Activated gamma-delta T cell treated with Interleukin-2 at 50 U/mL for 16 hours (primary cell): ENCODE measurements at places on chromosomes 2 and 18.

- no peak for DNase-seq
These were observed 1.4 kb downstream of the FAM171B start for GRCh38 chr2:186695081-186695756.

DNA sequence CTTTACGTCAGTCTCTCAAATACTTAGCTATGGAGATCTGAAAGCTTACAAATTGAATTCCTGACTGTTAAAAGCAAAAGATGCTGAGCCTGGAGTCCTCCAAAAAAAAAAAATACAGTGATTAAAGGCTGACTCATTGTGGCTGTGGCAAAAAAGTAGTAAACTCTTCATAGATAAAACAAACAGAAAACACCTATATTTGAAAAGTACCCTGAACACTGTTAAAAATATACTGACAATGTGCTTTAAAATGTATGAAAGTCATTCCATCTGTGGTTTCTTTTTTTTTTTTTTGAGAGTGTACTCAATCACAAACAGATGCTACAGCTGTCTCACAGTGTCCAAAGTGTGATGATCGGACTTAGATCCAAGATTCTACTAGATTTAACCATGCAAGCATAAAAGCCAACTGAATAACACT, 267.6 kb upstream of the CYP26B1 start:
- DNase-seq = no peak

DNA sequence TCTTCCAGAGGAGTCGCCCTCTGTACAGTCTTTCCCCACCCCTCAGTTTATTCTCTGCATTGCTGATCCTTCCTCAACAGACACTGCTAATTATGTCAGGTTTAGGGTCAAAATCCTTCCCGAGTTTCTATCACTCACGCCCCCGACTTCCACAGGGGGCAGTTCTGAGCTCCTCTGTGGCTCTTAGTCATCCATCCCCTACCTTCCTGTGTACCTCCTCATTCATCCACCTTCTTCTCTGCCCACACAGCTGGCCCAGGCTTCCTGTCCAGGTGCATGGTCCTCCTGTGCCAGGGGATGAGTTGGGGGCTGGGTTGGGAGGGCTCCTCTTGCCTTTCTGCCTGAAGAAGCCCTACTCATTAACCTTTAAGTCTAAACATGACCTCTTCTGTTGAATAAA, 202.9 kb downstream of the ARL4C start:
- DNase-seq = no peak

GRCh38 chr2:127535422-127535901, at the start of gene MYO7B:
TSS of gene MYO7B (plus strand) at chr2:127535683. CDS start at chr2:127559723, 24,040 bp downstream.
- DNase-seq = no peak

- DNase-seq = no peak
These were observed 14.8 kb upstream of the STEAP3 start for GRCh38 chr2:119208791-119209203.

GRCh38 chr18:30510882-30511281, 531.7 kb downstream of the DSC3 start:
- no peak for DNase-seq

GRCh38 chr18:59446012-59446411, 86.9 kb upstream of the LMAN1 start:
- DNase-seq = no peak

GRCh38 chr2:16459606-16460005, 206.0 kb downstream of the CYRIA start:
- no peak for DNase-seq

DNA sequence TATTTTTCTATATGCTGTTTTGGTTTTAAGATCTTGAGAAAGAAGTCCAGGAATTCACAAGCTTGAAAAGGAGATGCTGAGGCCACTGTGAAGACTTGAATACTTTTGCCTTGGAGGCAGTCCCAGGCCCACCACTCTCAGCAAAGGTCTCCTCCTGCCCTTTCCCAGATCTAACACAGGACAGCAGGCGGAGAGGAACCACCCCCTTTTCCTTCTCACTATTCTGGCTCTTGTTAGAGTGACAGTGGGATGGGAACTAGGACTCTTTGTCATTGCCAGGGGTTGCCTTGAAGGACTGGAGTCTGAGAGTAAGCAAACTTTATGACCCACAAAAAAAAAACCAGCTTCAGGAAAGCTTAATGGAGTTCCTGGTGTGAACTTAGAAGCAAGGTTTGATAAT, 54.7 kb downstream of the E2F6 start:
- no peak for DNase-seq

DNA sequence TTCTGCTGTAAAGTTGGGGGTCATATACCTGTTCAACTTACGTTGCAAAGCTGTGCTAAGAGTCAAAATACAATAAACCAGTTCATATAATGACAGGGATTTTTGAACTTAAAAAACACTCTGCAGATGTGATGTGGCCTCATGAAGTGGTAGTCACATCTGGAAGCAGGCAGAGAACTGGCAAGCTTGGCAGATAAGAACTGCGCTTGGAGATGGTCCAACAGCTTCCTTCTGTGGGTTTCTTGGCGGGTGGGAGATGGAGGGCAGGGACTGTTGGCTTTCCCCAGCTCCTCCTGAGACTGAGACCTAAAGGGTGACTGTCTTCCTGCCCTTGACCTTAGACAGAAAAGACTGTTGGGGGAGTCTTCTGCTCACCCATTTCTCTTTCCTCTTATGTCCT, 140.4 kb downstream of the CTIF start:
- no peak for DNase-seq

- DNase-seq = no peak
These were observed 354.1 kb downstream of the DLGAP1 start for GRCh38 chr18:4101009-4101408.

DNA sequence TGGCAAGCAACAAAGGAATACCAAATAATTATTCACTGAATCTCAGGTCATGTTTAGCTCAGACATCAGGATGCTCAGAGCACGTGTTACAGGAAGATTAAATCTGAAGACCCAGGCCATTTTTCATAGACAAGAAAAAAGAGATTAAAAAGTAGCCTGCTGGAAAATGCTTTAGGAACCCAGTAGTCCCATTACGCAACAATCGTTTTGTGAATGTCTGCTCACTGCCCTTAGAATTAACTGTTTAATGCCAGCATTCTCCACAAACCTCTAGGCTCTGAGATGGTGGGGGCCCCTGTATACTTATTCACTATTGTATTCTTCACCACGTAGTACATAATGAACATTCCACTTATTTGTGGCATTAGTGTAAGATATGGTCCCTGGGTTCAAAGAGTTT, 154.6 kb upstream of the NYAP2 start:
- DNase-seq = no peak

GRCh38 chr2:142981756-142982155, 104.3 kb downstream of the KYNU start:
- no peak for DNase-seq

DNA sequence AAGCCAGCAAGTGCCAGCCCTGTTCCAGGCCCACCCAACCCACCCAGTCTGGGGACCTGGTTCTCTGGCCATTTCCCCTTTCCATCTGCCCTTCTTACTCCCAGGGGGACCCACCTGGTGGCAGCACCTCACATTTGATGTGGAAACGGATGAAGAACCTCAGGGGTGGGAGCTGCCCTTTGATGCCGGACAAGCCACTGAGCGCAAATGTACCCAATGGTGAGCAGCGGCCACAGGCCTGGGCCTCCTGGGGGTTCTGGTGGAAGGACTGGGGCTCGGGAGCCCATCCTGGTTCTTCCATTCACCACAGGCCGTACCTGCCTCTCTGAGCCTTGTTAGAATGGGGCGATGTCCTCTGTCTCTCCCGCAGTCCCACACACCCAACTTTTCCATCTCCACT, 84.7 kb downstream of the EPAS1 start:
- no peak for DNase-seq

DNA sequence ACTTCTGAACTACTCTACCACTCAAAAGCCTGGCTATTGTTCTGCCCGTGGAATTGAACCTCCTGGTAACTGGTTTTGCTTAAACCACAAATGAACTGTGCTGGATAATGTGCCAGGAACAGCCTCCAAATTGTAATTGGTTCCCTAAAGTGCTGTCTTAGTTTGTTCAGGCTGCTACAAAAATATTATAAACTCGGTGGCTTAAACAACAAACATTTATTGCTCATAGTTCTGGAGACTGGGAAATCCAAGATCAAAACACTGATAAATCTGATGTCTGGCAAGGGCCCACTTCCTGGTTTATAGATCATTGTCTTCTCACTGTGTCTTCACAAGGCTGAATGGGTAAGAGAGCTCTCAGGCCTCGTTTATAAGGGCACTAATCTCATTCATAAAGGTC, 149.2 kb upstream of the NCKAP5 start:
- DNase-seq = no peak

DNA sequence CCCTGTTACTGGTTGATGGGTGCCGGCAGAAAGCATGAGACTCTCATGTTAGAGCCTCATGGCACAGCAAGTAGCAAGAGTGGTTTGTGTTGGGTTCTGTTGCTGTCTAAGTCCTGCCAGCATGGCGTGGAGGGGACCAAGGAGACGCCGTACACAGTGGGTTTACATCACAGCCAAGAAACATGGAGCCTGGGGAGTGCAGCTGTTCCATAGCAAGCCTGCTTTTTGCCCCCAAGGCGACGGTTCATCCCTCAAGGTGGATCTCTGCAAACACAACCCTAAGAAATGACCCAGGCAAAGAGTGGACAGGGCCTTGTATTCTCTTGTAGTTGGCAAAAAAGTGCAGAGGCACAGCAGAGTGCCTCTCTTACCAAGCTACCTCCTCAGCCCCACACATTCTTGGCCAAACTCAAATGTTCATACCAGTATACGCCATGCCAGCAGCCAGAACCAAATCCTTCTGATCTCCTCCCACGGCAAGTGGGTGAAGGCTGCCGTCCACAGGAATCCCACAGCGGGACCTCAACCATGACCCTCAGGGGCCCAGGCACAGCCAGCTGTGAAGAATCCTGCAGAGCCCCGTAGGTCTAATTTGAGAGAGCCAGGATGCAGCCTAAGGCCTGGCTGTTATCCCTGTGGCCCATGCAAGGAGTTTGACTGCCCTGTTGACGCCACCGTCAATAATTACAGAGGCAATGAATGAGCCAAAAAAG, 19.0 kb downstream of the SNED1 start:
- no peak for DNase-seq

DNA sequence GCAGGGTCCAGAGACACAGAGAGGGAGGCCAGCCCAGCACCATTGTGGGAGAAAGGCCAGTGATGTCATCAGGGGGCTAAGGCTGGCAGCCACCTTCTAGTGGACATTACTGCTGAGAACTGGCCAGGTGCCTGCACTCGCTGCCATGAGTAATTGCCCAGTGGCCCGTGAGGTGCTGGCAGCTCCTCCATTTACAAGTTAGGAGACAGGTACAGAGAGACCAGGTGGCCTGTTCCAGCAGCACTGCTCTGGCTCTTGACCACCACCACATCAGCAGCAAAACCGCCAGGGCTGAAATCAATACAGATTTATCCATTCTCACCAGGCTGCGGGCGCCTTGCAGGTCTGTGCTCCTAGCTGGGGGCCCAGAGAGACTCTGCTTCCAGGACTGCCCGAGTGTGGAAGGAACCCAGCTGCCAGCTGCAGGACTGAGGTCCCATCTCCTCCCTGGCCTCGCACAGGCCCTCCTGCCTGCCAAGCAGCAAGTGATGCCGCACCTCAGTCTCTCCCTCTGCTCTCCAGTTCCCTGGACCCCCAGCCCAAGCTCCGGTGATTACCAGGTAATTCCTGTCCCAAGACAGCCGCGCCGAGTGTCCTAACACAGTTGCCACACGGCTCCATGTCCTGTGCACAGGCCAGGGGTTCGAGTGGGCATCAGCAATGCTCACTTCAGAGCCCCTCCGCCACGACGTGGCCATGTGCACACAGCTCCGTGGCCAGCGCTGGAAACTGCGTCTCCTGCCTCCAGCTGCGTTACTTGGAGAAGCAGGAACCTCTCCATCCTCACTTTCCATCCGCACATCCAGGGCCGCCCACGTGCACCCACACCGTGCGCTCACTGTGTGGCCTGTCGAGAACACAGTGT, 101.0 kb upstream of the CTDP1 start:
- DNase-seq = no peak

DNA sequence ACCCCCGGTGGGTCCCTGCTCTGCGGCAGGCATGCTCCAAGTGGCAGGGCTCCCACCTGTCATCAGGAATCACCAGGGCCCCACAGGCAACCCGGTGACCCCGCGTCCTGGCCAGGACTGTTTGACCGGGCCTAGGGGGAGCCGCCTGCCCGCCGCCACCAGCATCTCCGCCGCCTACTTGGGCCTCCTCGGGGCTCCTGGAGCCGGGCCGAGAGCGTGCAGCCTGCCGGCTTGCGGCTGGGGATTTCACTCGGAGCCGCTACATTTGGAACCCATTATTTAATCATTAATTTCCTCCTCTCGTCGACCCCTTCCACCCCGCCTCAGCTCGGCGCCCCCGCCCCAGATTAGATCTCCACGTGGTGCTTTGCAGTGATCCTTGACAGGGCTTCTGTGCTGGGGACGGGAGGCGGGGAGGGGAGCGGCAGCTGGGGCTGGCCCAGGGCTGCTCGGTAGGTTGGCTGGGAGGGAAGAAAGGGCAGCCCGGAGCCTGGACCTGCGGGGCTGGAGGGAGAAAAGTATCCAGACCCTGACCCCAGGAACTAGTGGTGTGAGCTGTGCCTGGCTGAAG, 295.4 kb downstream of the CYP26B1 start:
- no peak for DNase-seq

GRCh38 chr2:235605312-235606003, 111.6 kb downstream of the AGAP1 start:
- no peak for DNase-seq

DNA sequence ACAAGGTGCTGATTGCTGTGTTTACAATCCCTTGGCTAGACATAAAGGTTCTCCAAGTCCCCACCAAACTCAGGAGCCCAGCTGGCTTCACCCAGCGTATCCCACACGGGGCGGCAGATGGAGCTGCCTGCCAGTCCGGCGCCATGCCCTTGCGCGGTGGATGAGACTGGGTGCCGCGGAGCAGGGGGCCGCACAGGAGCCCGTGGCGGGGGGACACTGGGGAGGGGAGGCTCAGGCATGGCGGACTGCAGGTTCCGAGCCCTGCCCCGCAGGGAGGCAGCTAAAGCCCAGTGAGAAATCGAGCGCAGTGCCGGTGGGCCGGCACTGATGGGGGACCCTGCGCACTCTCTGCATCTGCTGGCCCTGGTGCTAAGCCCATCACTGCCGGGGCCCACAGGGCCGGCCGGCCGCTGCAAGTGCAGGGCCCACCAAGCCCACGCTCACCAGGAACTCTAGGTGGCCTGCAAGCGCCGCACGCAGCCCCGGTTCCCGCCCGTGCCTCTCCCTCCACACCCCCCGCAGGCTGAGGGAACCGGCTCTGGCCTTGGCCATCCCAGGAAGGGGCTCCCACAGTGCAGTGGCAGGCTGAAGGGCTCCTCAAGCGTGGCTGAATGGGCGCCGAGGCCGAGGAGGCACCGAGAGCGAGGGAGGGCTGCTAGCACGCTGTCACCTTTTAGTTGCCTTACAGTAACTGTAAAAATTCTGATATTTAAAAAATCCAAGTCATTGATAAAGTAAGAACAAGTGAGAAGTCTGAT, 930.0 kb upstream of the FSHR start:
- no peak for DNase-seq

DNA sequence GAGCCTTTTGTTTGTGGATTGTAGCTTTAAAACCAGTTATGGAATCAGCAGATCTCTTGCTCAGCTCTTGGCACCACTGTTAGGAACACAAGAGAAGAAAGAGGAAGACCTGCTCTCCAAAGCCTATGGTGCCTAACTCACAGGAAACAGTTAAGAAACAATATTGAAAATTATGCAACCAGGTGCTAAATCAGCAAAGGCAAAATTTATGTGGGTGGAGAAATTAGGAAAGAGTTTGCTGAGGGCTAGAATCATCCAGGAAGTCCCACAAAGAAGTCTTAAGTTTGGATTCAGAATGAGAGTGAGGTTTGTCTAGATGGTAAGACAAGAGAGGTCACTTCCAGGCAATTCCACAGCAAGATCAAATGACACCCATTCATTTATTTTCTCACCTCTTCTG, 49.4 kb downstream of the AOX1 start:
- no peak for DNase-seq
